Progenitor cell of endocrine pancreas (in vitro differentiated cells): ENCODE measurements at places on chromosomes 6 and 20.

GRCh38 chr6:29797135-29797534 is 30.5 kb upstream of the HLA-G start:
- DNase-seq, result no peak

- DNase-seq, result no peak
Measured at GRCh38 chr6:26372308-26373144, 7.5 kb downstream of the BTN3A2 start.

DNA sequence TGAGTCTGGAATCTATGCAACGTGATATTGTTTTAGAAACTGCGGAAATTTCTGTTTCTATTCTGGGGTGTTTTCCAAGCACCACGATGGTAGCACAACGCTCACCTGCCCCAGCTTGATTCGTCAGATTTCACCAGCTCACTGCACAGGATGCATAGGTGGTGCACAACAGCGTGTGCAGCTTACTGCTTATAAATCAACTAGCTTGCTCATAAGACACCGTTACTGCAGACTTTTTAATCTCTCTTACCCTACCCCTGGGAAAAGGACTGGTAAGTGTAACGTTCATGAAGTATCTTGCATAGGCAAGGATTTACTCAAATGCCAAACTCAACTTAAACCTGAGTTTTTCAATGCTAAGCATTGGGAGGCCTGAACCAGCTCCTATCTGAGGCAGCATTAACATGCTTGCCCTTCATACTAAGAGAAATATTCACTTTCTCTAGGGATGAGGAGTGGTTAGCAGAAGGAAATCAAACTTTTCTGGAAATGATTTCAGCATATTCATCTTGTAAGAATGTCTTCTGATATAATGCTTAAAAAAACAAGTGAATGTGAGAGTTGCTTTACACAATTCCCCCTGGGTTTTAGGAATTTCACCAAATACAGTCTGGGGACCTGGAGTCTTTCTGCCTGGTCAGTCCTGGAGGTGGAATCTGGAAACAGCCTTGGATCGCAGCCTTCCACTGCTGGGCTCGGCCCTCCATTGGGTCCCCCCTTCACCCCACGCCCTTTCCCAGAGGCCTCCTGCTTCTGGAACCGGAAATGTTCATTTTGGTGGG is 100.6 kb downstream of the DACT2 start:
- no peak for DNase-seq

DNA sequence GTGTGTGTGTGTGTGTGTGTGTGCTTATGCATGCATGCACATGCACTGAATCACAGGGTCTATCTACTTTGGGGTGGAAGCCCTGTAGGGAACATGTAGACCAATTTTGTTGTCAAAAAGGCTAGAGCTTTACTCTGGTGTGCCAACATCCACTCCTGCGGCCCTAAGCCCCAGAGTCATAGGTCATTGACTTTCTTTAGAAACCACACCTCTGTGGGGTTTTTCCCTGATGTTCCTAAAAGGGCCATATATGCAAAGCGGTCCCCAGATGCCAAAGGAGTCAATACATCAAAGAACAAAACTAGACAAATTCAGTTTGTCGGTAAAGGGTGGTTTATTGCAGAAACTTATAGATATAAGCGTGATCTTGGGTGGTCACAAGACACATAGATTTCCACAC is 29.8 kb upstream of the SLC2A12 start:
- no peak for DNase-seq

DNA sequence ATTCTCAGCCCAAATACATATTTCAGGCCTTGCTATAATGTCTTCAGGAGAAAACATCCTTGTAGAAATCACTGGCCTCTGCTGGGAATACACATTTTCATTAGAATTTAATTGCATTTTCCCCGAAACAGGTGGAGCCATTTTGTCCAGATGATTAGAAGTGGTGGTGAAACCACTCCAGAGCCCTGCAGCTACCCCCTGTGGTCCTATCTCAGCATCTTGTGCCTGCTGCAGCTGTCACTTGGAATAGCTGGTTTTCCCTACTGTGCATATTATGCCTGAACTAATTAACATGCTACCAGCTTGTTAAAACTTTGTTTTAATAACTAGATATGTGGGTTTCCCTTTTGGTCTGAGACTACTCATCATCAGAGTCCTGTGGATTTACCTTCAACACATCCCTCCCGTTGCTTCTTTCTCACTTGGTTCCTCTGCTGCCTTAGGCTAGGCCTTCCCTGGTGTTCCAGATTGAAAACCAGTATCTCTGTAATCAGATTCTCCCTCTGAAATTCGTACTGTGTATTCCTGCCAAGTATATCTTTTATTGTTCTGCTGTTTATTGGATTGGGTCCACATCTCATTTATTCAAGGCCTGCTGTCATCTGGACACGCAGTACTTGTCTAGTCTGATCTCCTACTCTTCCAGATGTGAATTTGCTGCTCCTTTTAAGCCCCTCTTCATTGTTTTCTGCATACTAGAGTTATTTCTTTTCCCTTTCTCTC is 15.2 kb downstream of the DNAH8 start:
- DNase-seq, result no peak

GRCh38 chr20:1891263-1892118 is 3.7 kb upstream of the SIRPA start:
- DNase-seq, result no peak

GRCh38 chr6:160832422-160832821 is 130.4 kb downstream of the PLG start:
- DNase-seq, result no peak

DNA sequence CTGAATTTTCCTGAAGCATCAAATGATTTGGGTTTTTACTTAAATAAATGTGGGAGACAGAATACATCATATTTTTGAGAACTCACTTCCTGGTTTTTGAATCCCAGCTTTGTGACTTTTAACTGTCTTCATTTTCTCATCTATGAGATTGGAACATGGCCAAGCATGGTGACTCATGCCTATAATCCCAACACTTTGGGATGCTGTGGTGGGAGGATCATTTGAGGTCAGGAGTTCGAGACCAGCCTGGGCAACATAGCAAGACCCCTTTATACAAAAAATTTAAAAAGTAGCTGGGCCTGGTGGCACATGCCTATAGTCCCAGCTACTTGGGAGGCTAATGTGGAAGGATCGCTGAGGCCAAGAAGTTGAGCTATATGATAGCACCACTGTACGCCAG is 122.3 kb downstream of the QKI start:
- DNase-seq, result no peak
